ENCODE measurements at places on chromosomes 4 and X.

DNA sequence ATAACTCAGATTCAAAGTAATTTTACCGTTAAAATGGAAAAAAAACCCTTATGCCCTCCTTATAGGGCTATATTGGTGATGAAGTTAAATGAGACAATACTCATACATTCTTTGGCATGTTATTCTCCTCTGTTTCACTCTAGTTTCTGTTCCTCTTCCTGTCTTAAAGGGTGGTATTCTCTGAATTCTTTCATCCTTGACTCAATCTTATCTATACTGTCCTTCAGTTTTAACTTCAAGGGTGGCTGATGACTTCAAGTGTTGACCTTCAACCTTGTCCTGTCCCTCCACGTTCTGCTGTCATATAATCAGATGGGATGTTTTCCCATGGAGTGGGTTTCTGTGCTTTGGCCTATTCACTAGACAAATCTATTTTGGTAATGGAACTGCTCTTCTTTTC lies 44.0 kb downstream of the ZNF518B start:
- DNase-seq = no peak

GRCh38 chrX:98141466-98141865 lies 1257.8 kb downstream of the RPA4 start:
- no peak for DNase-seq

GRCh38 chr4:84089652-84090437 lies 409.2 kb downstream of the NKX6-1 start:
- no peak for DNase-seq

GRCh38 chrX:37677765-37678164 lies 7.8 kb upstream of the XK start:
- no peak for DNase-seq

- no peak for DNase-seq
These were observed 819 bp downstream of the NSG1 start for GRCh38 chr4:4387531-4388310.

DNA sequence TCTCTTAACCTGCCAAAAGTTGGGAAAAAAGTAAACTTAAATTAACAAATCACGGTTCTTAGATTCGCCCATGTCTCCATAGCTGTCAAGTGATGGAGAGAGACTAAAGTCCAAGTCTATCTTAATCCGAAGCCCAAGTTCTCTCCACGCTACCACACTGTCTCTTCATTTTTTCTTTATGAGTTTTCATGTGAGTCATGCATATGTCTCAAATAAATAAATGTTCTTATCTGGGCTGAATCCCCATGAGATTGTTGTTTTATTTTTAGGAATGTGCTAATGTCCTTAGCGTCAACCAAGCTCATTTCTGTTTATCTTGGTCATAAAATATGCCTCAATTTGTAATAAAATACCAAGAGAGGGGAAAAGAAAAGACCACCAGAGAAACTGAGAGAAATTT lies 169.3 kb downstream of the RCHY1 start:
- DNase-seq = no peak

- no peak for DNase-seq
These were observed 5.4 kb upstream of the SORBS2 start for GRCh38 chr4:185817403-185817818.

DNA sequence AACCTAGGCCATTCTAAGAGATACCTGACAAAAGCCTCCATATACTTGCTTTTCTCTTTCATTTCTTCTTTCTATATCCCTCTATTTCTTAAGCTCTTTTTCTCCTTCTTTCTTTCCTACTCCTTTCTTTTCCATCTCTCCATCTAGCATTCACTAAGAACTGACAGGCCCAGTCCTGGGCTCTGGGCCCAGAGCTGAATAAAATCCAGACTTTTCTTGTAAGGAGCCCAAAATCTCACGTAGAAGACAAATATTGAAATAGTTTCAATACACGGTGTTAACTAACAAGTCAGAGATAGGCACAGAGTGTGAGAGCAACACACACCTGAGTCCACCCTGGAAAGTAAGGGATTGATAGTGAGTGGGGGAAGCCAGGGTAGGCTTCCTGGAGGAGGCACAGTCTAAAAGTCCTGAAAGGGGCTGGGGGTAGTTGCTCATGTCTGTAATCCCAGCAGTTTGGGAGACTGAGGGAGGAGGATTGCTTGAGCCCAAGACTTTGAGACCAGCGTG lies 73.2 kb upstream of the EFNB1 start:
- no peak for DNase-seq

DNA sequence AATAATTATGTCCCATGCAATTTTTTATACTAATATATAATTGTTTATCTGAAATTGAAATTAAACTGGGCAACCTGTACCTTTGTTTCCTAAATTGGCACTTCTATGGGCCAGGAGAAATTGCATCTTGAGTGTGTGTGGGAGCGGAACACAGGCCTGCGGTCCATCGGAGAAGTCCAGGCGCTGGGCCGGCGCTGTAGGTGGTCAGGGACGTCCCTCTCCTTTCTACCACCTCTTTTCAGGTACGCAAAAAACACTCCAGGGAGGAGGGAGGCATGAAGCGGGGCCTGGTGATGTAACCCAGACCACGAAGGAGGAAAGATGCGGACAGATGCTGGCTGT lies 717 bp downstream of the MGAT4D start:
- DNase-seq = no peak

DNA sequence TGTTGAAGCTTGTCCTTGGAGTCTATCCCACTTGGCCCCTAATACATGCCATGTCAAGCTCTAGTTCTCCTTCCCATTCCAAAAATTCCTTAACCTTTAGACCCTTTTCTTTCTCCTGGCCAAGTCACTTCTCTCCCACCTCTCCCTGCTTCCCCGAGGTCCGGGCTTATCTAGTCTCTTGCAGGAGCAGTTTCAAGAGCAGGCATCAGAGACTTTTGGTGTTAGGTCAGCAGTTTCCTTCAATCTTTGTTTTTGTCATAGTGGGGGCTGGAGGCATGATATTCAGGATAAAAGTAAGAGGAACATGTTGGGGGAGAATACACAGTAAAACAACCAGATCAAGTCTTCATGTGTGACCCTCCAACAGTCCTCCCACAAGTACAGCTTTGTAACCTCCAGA lies 11.5 kb upstream of the IDS start:
- no peak for DNase-seq

DNA sequence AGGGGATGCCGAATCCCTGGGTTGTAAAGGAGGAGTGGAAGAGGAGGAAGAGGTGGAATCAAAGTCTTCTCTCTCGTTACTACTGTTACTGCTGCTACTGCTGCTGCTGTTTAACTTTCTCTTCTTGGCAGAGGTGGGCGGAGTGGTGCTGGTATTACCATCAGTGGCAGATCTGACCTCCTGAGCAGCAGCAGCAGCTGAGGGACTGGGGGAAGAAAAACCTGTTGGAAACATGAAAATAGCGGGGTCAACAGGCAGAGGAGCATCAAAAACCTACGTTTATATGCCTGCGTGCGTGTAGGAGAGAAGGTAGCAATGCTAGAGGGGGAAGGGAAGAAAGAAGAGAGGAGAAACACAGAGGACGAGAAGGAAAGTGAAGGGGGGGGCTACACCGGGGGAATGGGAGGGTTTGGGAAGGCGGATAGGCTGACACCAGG lies 339 bp downstream of the CUL4B start:
- DNase-seq = no peak

DNA sequence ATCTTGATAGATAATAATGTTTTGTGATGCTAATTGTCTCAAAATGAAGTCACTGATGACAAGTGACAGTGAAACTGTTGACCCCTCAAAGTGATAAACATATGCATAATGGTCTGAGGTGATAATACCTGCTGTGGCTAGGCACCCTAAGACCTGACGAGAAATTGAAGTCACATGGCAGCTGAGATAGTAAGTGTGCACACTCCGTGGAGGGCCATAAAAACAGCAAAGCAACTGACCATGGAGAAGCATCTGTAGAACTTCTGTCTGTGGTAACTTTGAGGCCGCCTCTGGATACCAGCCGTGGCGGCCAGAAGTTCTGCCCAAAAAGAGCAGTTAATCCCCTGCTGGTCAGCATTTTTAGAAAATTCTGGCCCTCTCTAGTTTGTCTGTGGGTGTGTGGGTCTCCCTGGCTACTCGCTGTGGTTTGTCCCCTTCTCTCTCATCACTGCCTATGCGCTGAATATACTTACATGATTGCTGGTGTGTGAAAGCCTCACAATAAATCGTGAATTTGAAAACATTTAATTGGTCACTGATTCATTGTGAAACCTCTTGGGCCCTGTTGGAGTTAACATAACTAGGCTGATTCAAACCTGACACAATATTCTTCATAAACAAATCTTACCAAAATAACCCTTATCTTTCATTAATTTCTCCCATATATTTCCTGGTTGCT lies 50.6 kb downstream of the CCDC149 start:
- DNase-seq = no peak

GRCh38 chrX:19611636-19612376 lies 96.5 kb upstream of the MAP3K15 start:
- no peak for DNase-seq

DNA sequence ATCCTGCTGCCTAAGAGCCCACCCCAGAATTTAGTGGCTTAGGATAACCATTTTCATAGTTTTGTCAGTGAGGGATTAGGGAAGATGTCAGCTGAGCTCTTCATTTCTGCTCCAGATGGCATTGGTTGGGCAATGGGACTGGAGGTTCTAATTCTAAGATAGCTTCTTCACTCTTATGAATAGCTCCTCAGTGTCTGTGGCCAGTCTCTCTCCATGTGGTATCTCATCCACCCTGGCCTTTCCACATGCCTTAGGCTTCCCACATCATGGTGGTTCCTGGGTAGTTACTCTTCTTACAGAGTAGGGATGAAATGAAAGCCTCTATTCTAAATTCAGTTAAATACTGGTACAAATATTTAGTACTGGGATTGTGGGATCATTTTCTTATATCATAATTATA lies 31.3 kb downstream of the REPS2 start:
- DNase-seq = no peak

GRCh38 chr4:36351082-36351666 lies 69.8 kb downstream of the DTHD1 start:
- no peak for DNase-seq

DNA sequence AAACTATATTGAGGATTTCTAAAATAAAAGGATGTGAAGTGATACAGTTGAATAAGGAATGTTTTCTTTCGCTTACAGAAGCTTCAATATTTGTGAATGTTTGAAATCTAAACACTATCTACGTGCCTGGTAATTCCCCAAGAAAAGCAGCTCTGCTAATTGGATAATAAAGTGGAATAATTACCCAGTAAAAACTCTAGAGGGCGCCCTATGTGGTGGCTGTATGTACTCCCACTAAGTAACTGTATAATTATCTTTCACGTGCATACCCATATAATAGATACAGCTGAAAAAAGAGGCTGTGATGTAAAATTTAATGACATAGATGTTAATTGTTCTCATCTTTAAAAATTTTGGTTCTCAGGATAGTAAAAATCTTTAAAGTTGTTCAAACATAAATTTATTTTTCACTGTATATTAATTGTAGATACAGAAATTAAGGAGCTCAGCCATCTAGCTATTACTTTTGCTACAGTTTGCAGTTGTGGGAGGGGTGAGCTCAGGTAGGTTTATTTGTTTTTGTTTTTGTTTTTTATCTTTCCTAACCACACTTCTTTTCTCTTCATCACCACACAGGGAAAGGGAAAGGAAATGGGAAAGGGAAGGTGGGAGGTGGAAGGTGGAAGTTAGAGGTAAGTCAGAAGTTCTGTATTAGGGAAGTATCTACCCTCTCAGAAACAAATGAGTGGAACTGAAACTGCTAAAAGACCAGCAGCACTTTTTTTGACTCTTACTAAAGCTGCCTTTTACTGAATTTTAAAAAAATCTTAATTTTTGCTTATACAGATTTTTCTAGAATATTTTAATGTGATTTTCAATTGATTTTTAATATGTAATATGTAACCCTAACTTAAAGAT lies 151.7 kb upstream of the RPS6KA6 start:
- DNase-seq = peak; percentile 13

DNA sequence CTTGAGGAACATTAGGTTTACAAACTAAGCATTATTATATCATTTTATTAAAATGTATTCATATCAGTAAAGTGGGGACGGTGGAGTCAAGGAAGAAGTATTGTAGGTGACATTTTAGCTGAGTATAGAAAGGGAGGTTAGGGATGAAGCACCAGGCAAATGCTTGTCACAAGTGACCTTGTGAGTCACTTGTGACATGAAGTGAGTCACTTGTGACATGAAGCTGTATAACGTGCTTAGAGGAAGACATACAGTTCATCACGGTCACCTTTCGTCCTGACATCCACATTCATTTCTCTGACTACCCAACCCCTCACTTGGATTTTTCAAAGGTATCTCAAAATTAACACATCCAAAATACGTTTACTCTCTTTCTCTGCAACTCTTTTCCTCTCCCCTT lies 1034.8 kb downstream of the DMD start:
- DNase-seq = no peak

DNA sequence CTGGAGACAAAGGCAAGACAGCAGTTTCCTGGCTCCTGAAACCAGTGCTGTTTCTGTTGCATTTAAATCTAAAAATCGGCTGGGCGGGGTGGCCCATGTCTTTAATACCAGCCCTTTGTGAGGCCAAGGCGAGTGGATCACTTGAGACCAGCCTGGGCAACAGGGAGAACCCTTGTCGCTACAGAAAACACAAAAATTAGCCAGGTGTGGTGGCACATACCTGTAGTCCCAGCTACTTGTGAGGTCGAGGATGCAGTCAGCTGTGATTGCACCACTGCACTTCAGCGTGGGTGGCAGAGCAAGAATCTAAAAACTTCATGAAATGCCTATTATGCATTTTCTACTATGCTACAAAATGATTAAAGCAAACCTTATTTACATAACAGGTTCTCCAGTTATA lies 205.4 kb upstream of the ITM2A start:
- DNase-seq = no peak

- no peak for DNase-seq
These were observed 205.1 kb upstream of the TLL1 start for GRCh38 chr4:165667969-165668368.

DNA sequence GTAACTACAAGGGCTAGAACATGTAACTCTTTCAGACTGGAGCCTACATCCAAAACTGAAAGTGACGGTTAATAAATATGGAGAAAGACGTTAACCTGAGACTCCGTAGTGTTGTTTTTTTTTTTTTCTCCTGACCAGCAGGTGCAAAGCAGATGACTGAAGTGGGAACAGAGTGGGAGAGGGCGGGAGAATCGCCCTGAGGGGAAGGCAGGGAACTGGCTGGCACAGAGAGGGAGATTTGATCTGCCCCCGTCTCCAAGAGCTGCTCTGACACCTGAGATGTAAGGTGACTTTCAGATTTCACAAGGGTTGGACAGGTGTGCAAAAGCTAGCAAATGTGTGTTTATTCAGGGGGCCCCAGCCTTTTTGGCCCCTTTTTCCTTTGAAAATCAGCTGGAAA lies 180.2 kb downstream of the PALLD start:
- peak; percentile 34 for DNase-seq

Data from NCI-H1436 treated with DMSO at 0.1 percent for 48 hours (cell line).